ENCODE measurements at places on chromosomes 2 and 18.

DNA sequence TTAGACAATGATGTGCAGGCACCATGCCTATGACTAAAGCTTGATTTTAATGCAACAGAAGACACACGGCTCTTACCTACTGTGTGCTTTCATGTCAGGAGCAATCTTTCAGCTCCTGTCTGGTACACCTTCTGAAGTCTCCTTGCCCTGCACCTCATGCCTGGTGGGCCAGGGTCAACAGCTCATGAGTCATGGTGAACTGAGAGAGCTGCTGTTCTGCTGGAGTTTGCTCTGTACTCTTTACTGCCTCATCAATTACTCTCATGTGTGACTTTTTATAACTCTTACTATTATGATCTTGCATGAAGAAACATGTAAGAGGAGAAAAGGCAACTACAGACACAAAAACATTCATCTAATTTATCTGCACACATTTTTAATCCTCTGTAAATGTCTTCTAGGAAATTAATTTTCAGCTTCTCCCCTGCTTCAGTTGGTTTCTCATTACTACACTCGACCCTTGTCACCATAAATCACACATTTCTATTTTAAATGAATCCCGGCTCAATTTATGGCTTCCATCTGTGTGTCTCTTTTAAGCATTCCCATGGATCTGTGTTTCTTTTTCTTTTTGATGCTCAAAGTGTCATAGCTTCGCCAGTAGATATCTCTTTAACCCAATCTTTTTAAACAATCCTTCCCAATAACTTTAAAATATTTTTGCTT lies 9.7 kb downstream of the SERPINB7 start:
- DNase-seq = no peak

GRCh38 chr18:77365667-77366066 lies 116.0 kb downstream of the GALR1 start:
- DNase-seq = no peak

GRCh38 chr2:147049957-147050356 lies 794.9 kb upstream of the ACVR2A start:
- DNase-seq = no peak

DNA sequence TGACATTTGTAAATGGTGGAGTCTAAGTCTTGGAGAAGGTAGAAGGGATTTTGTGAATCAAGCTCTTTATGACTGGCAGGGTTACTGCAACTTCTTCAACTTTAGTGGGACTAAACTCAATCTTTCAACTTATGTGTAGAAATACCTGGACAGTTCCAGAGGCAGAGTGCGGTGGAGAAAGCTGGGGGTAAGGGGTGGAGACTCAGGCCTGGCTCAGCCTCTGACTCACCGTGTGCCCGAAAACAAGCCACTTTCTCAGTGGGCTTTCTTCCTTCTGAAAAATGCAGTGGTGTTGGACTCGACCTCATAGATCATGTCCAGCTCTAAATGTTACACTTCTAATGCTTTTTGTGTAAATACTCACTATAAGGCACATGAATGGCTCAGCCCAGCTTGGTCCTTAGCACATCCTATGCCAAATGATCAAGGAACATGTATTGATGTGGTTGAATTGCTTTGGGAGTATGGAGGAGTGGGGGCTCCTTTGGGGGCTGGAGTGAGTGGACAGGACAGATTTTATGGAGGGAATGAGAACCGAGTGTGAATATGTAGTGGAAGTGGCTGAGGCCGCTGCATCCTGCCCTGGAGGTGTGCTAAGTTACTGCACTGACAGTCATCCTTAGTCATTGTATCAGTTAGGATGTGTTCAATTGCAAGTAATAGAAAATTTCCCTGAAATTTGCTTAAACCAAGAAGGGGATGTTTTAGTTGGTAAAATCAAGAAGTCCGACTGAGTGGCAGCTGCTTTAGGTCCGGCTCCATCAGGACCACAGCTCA lies 32.2 kb upstream of the IGFBP5 start:
- no peak for DNase-seq

DNA sequence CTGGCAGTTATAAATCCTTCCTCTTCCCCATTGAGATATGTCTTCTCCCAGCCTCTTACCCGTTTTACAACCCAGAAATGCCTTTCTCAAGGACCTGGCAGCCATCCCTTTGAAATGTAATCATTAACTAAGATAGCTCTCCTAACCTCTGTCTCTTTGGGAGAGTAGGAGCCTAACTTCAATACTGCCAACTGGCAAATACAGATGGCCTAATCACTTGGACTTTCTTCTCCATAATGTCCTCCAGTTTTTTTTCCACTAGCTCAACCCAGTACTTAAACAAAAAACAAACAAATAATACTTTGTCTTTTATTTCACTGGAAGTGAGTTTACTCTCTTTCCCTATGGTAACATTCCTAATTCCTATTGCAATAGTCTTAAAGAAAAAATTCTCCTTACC lies 1391.1 kb downstream of the SUCLG1 start:
- no peak for DNase-seq

GRCh38 chr2:217902379-217903141 lies 100.2 kb downstream of the TNS1 start:
- no peak for DNase-seq

- no peak for DNase-seq
Observed at GRCh38 chr18:76144844-76145243, 350.2 kb downstream of the ZNF516 start.

- DNase-seq = no peak
Observed at GRCh38 chr2:229170916-229171315, 100.2 kb downstream of the PID1 start.

DNA sequence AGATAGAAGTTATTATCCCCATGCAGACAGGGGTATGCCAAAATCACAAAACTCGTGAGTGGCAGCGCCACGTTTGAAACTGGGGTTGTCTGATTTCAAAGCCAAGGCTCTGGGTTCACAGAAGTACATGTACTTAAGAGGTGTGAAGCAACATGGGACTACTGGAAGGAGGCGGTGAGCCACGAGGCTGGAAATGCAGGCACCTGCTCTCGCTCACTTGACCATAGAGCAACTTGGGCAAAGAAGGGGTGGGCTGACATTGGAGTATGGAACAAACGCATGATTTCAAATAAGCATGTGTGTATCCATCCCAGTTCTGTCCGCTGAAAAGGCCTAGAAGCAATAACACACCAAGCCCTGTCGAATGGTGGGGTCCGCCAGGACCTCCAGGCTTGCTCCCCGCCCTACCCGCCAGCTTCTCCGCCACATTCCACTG lies 593 bp upstream of the ACTR2 start:
- no peak for DNase-seq

DNA sequence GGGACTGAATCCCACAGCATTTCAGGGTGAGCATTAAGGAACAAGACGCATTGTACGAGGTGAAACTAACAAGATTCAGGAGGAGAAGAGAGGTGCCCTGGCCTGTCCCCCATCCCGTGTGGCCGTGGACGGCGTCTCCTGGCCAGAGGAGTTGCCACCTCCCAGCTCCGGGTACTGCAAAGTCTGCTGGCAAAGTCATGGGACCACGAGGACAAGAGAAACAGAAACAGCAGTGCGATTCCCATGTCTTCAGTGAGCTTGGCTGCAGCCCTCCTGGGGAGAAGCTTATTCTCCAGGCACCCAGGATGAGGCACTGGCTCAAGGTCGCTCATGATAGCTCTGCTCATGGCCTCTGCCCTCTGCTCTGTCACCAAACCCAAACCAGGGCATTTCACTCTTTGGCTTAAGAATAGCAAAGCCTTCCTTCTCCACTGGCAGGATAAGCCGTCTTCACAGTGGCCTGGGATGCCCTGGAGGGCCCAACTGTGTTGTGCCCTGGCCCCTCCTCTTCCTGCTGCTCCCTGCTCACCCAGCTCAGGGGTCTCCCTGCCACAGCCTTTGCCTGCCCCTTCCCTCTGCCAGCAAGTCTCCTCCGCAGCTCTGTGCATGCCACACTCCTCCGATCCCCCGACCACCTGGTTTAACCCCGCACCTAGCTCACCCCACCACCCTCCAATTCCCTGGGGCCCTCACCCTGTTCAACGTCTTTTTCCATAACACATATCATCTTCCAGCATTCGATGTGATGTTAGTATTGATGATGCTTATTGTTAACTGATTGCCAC lies 144.8 kb downstream of the PXDN start:
- no peak for DNase-seq

DNA sequence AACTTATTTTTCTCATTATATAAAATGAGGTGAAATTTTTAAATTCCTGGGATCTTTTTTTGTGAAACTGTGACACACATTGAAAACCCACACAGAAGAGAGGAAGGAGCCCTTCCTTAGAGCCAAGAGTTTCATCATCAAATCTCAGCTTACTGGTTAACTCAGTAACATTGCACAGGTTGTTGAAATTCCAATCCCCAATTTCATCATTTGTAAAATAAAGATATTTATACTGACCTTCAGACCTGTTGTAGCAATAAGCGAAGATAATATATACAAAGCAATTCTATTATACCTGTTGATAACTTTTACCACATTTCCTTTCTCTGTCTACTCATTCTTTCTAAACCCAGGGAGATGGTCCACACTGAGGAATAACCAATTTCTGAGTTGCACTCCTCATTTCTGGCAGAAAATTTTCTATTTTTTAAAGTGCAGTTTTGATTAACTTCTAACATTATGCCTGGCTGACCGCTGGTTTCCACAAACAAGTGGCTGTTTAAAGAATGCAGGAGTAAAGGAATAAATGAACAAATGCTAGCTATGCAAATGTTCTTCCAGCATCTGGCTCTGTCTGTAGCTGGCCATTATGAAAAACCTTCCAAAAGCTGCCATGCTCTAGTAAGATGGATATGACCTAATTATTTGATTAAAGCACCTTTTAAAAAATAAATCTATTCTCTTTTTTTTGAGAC lies 105.7 kb upstream of the LINC00305 start:
- DNase-seq = no peak

GRCh38 chr2:45889053-45889452 lies 237.6 kb downstream of the PRKCE start:
- no peak for DNase-seq

DNA sequence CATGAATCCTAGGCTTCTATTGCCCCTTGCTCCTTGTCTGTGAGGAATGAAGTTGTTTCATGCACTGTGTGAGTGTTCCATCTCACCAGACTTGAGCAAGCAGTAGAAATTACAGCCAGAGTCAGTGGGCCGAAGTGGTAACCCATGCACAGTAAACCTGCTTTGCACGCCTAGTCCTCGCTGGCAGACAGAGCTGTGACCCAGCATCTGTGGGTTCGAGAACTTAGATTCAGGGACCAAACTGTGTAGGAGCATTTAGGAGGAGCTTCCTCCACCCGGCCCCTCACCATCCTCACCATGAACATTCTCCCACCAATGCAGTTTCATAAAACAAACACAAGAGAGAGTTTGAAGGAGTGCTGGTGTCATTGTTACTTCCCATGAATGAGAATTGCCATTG lies 21.6 kb upstream of the TEX51 start:
- no peak for DNase-seq

DNA sequence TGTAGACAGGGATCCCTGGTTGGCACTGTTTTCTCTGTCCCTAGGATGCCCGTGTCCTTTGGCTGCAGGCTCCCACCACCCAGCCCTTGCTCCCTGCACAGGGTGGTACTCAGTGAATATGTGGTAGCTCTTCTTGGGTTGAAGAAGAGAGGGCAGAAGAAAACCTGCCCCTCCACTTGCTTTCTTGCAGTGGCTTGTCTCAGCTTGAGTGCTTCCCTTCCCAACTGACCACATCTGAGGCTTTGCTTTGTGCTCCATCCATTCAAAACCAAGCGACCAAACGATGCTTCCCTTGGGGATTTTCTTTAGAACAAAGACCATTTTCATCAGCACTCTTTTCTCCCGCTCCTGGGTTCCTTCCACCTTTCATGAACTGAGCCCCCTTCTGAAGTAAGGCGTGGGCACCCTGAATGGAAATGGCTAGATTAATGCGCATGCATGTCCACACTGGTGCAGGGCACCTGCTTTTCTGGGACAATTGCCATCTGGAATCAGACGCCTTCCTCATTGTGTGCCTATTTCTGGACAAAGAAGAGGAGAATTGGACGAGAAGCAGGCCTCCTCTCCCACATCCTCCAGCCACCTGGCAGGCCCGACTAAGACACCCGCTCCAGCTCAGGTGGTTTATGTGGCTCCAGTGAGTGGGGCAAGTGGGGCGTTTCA lies 59.1 kb downstream of the ARL4C start:
- DNase-seq = peak; percentile 10

- no peak for DNase-seq
Observed at GRCh38 chr2:47039489-47039870, 115.6 kb downstream of the STPG4 start.

GRCh38 chr2:128726236-128726635 lies 407.6 kb upstream of the HS6ST1 start:
- DNase-seq = no peak

GRCh38 chr2:222450021-222450420 lies 25.7 kb downstream of the SGPP2 start:
- DNase-seq = no peak

DNA sequence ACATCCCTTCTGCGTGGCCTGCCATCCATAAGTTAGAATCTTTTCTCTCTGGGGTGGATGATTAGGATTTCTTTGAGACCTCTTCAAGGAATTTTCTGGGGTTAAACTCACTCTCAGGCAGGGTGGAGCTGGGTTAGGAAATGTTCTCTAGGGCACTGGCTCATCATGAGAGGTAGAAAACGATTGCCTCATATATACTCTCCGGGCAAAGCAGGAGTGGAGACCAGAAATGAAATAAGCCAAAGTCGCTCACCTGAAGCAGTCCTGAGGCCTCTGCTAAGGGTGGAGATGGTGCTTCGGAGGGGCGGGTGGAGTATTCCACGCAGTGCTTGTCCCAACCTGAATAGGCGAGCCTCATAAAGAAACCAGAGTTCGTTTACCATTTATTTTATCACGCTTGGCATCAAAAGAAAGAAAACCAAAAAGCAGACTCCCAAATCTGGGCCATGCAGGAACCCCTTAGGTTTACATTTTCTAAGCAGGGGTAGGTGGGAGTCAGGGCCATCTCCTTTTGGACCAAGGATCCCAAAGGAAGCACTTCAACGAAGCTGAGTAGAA lies 249.3 kb upstream of the MEIS1 start:
- DNase-seq = no peak

DNA sequence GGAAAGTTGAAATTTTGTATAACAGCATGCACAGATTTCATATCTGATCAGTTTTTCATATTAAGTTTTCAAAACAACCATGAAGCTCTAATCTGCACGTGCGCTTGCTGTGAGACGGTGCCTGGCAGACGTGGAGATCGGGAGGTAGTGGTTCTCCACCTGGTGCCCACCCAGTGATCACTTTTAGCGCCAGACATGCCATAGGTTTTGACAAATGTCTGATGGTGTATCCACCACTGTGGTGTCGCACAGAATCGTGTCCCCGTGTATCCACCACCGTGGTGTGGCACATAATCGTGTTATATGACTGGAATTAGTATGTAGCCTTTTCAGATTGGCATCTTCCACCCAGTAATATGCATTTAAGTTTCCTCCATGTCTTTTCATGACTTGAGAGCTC lies 40.9 kb upstream of the KCNG2 start:
- DNase-seq = no peak

Data from nucleus accumbens (tissue), 56 donors.